ENCODE measurements at places on chromosomes 12 and 14. TPM values are rescaled to one million over a fixed set of nuclear protein-coding genes. Genes with fewer than 3 reads are reported as not detected.

The TULP3 gene
- polyA plus RNA-seq, result 10.7 TPM

GRCh38 chr12:73226593-73226992, 954.4 kb downstream of the TRHDE start:
- DNase-seq, result no peak
- H3K4me1 ChIP-seq, result no peaks in the 10 kb centered on the region
- H3K4me3 ChIP-seq, result no peak overlapping the region

DNA sequence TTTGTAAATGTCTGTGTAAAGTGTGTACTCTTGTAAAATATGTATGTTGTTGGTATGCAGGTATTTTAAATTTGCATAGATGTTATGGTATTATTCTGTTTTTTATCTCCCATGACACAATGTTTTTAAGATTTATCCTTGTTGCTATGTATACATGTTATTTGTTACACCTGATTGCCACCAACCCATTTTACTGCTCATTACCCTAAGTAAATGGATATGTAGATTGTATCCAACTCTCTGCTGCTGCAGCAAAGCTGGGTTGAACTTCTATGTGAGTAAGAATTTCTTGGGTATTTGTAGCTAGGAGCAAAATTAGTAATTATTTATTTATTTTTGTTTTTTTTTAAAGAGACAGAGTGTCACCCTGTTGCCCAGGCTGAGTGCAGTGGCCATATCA, 6.2 kb downstream of the APAF1 start:
- no peak overlapping the region for H3K27ac ChIP-seq
- no peak for DNase-seq
- no peak overlapping the region for H3K4me3 ChIP-seq
- no peaks in the 10 kb centered on the region for H3K27me3 ChIP-seq

DNA sequence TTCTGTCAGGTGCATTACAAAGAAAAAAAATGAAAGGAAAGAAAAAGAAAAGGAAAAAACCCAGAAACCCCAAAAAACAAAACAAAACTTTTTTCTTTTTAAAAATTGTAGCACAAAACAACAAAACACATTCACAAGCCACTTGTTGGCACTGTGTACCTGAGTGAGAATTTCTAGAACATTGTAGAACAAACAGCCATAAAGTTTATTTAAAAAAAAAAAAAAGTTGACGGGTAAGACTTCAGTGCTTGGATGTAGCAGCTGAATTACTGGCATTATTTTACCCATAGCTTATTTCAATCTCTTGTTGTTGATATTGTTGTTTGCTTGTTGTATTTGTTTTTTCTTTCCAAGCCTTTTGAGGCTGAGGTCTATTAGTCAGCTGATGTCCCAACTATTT, 415.8 kb downstream of the SOX5 start:
- H3K4me1 ChIP-seq, result no peaks in the 10 kb centered on the region
- H3K27ac ChIP-seq, result no peak overlapping the region
- no peaks in the 10 kb centered on the region for H3K27me3 ChIP-seq

GRCh38 chr12:38502415-38502814, 185.8 kb downstream of the ALG10B start:
- no peak for DNase-seq
- no peaks in the 10 kb centered on the region for H3K36me3 ChIP-seq
- no peak overlapping the region for H3K4me3 ChIP-seq
- no peaks in the 10 kb centered on the region for H3K27me3 ChIP-seq

DNA sequence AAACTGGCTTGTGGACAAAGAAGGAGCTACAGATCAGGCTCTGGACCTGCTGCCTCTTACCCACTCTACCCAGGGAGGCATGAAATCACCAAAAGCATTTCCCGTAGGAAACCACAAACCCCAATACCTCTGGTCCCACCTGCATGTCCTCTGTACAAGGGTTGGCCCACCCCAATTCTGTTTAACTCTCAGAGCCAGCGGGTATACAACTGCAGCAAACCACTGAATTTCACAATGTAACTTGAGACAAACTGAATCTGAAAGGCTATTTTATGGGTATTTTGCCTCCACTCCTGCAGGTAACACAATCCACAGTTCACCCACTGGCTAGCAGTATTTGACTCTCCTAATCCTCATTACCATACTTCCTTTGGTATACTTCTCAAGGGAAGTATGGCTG, 16.5 kb downstream of the SIX1 start:
- H3K27ac ChIP-seq, result no peak overlapping the region
- no peaks in the 10 kb centered on the region for H3K27me3 ChIP-seq
- no peak overlapping the region for H3K4me3 ChIP-seq
- H3K36me3 ChIP-seq, result no peaks in the 10 kb centered on the region

- H3K4me1 ChIP-seq, result peaks cover 33% of the 10 kb centered on the region
- no peak for DNase-seq
- H3K27me3 ChIP-seq, result no peaks in the 10 kb centered on the region
- H3K27ac ChIP-seq, result peak overlapping the region; percentile 99
These were observed 1.6 kb upstream of the CDKN1B start for GRCh38 chr12:12715459-12716150.

The TSPAN19 gene
- not detected for polyA plus RNA-seq

DNA sequence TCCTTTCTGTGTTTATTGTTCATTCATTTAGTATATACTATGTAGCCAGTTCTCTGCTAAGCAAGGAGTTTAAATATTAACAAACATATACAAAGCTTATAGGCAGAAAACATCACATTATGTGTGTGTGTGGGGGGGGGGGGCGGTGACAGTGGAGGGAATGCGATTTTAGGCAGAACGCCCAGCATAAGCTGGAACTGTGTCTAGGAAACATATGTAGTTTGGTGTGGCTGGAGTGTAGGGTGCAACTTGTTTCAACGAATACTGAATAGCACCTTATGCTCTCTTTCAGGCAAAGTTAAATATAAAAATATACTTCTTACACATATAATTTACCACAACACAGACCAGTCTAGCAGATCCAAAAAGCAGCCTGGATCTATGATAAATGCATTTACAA, 980.6 kb downstream of the SLC6A15 start:
- no peak for DNase-seq
- H3K27me3 ChIP-seq, result no peaks in the 10 kb centered on the region
- H3K4me3 ChIP-seq, result no peak overlapping the region
- H3K36me3 ChIP-seq, result no peaks in the 10 kb centered on the region

GRCh38 chr12:130847112-130847511, 8.1 kb upstream of the STX2 start:
- H3K4me3 ChIP-seq, result no peak overlapping the region
- no peaks in the 10 kb centered on the region for H3K36me3 ChIP-seq
- H3K4me1 ChIP-seq, result peaks cover 60% of the 10 kb centered on the region
- no peak overlapping the region for H3K27ac ChIP-seq
- DNase-seq, result no peak
- H3K27me3 ChIP-seq, result no peaks in the 10 kb centered on the region

DNA sequence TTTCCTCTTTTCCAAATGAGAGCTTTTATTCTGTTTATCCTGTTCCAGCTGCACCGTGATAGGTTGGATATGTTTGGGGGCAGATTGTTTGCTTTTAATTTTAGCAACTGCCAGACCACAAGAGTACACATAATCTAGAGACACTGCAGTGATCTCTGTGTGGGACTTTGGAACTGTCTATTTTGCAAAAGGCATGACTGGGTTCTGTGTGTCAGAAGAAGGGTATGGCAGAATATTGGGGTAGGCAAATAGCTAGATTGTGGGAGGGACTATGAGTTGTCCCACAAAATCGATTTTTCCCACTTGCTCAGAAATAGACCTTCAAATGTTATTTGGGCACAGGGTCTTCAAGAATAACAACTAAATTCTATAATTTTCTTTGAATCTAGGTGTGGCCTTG, 275.9 kb upstream of the KITLG start:
- H3K4me3 ChIP-seq, result no peak overlapping the region
- no peaks in the 10 kb centered on the region for H3K36me3 ChIP-seq
- no peaks in the 10 kb centered on the region for H3K27me3 ChIP-seq
- peaks cover 32% of the 10 kb centered on the region for H3K4me1 ChIP-seq
- DNase-seq, result peak; percentile 84

DNA sequence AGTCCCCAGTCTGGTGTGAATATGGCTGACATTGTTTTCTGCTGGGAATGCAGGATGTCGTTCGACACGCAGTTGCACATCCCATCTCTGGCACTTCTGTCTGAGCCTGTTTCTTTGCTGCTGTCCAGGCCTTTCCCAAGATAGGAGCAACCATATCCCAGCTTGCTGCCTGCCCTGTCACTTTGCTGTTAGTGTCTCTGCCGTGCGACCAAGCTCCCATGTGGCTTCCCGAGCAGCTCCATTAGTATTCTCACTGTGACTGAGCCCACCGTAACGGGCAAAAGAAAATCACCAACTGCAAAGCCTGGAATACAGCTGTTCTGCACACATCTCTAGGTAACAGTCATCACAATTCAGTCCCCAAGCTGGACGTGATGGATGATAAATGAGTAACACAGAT, 66.0 kb upstream of the CPSF6 start:
- no peaks in the 10 kb centered on the region for H3K36me3 ChIP-seq
- H3K27ac ChIP-seq, result no peak overlapping the region
- no peak for DNase-seq
- H3K4me3 ChIP-seq, result no peak overlapping the region
- H3K27me3 ChIP-seq, result no peaks in the 10 kb centered on the region
- no peaks in the 10 kb centered on the region for H3K4me1 ChIP-seq

The CCDC38 gene
- polyA plus RNA-seq, result 0.32 TPM

- H3K4me3 ChIP-seq, result no peak overlapping the region
- no peaks in the 10 kb centered on the region for H3K4me1 ChIP-seq
- DNase-seq, result no peak
These were observed 1127.0 kb downstream of the BCL11B start for GRCh38 chr14:98144964-98145363.

DNA sequence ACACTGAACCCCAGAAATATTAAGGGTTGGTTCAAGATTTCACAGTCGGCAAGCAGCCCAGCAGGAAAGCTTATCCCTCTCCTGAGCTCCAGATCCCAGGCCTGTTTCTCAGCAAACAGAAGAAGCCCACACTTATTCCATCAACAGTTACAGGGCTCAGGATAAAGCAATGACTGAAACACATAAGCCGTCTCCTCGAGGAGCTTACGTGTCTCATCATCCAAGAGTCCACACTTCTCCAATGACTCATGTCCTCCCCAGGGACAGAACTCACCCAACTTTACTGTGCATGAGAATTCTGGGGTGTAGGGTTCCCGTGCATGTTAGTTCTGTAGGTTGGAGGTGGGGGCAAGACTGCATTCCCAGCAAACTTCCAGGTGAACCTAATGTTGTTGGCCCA, 31.2 kb downstream of the GSC start:
- H3K4me1 ChIP-seq, result no peaks in the 10 kb centered on the region
- H3K27me3 ChIP-seq, result no peaks in the 10 kb centered on the region
- H3K36me3 ChIP-seq, result no peaks in the 10 kb centered on the region
- H3K4me3 ChIP-seq, result no peak overlapping the region
- H3K27ac ChIP-seq, result no peak overlapping the region

- no peak overlapping the region for H3K27ac ChIP-seq
- H3K27me3 ChIP-seq, result no peaks in the 10 kb centered on the region
- no peak for DNase-seq
- no peak overlapping the region for H3K4me3 ChIP-seq
These were observed 26.8 kb upstream of the NEDD1 start for GRCh38 chr12:96880220-96880619.

Data from HepG2 (cell line).